ENCODE measurements at places on chromosomes 4 and X.
A peak's percentile ranks its signal among the peaks of the same experiment; 100 is the strongest.

DNA sequence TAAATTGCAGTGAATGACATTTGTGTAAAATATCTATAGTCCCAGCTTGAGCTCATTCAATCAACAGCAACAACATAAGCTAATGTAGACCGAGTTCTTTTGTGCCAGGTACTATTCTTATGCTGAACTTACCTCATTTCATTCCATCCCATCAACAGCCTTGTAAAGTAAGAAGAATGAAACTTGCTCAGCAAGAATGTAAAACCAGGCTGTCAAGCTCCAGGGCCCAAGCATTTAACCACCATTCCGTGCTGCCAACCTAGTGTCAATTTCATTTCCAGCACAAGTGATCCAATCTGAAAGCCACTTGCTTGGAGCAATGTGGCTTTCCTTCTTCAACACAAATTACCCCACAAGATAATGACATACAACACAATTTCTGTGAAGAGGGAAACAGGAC lies 36.6 kb downstream of the RASSF6 start:
- DNase-seq: no peak

DNA sequence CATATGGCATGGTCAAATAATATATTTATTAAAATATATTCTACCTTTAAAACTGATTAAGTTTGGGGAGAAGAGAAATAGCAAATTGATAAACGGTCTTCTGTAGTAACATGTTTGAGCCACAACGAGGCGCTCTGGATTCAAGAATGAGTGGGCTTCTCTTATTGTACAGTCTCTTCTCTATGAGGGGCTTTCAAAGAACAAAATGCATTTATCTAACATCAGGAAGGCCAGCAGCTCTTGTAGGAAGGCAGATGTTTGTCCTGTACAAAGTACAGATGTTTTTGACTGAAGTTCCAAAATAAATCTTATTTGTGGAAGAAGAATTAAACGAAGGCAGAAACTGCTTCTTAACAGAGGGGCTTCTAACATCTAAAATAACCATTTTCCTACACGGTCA lies 153.6 kb downstream of the RASL11B start:
- no peak for DNase-seq

- DNase-seq: no peak
These were observed 9.4 kb downstream of the ATRX start for GRCh38 chrX:77776659-77777058.

GRCh38 chrX:115531818-115532403 lies 29.1 kb upstream of the PLS3 start:
- DNase-seq: no peak

GRCh38 chrX:139720136-139720535 lies 12.2 kb upstream of the MCF2 start:
- DNase-seq: peak; percentile 28

GRCh38 chrX:73977542-73978169 lies 326.3 kb upstream of the ZCCHC13 start:
- DNase-seq: no peak

DNA sequence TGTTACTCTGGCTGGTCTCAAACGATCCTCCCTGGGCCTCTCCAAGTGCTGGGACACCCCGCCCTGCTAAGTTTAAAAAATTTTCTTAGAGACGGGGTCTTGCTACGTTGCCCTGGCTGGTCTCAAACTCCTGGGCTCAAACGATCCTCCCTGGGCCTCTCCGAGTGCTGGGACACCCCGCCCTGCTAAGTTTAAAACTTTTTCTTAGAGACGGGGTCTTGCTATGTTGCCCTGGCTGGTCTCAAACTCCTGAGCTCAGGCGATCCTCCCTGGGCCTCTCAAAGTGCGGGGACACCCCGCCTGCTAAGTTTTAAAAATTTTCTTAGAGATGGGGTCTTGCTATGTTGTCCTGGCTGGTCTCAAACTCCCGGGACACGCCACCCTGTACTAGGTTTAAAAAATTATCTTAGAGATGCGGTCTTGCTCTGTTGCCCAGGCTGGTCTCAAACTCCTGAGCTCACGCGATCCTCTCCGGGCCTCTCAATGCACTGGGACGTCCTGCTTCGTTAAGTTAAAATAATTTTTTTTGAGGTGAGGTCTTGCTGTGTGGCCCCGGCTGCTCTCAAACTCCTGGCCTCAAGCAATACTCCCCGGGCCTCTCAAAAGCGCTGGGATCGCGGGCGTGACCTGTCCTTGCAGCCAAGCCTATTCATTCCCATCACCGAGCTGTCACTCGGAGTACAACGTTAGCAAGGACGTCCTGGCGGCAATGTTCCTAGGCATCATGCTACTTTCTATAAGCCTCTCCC lies 1.1 kb downstream of the SLC25A6 start:
- DNase-seq: no peak

Measured in HS-5 (cell line).